ENCODE measurements at places on chromosomes 3 and 15.

- no peak for DNase-seq
These were observed 71.7 kb downstream of the TMCO5A start for GRCh38 chr15:38005953-38006808.

DNA sequence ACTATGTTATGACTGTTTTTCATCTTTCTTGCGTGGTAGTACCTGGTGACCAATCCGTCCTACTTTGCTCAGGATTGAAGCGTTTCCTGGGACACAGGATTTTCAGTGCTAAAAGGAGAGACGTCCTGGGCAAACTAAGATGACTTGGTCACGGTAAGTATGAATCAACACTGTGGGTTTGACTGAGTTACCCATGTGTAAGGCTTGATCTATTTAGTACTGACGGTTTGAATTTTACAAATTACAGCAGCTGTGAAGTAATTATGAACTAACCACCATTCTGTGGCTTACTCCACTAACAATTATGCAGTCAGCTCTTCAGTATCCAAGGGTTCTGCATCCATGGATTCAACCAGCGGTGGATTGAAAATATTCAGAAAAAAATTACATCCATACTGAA lies 172.9 kb upstream of the FEZF2 start:
- DNase-seq = no peak

DNA sequence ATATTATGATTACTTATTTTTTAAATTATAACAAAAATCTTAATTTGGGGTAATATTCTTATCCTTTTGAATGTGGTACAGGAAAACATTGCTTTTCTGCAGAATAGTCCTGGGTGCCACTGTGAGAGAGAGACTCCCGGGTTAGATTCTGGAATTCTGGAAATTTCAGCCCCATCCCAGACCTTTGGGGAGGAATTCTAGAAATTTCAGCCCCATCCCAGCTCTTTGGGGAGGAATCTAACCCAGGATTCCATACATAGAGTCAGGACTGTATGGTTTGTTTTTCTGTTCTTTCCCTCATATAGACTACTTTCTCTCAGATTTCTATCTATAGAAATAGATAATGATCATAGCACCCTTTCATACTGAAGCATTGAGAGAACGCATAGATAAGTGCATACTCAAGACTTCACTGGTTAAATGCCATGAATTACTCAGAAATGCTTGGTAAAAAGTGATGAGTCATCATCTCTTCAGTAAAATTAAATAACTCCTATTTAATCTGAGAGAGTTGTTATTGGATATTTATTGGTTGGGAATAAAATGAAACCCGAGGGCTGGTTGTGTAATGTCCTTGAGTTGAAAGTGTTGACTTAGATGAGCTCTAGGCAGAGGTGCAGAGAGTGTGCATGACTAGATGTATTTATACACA lies 8.3 kb downstream of the EIF2AK4 start:
- no peak for DNase-seq

DNA sequence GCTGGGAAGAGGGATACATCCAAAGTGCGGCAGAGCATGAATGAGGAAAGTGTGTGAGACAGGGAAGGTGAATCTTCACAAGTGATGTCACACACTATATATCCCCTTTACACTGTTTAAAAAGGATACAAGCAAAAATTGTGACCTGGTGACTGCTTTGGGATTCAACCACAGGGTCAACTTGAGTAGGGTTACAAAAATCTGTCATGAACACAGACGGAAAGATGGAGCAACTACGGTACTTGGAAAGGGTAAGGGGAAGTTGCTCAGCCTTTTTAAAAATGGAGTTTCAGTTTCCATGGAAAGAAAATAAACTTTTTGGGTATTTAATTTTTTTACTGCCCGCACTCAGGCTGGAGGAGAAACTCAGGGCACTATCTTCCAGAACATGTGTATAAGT lies 60.3 kb downstream of the B3GNT5 start:
- no peak for DNase-seq

DNA sequence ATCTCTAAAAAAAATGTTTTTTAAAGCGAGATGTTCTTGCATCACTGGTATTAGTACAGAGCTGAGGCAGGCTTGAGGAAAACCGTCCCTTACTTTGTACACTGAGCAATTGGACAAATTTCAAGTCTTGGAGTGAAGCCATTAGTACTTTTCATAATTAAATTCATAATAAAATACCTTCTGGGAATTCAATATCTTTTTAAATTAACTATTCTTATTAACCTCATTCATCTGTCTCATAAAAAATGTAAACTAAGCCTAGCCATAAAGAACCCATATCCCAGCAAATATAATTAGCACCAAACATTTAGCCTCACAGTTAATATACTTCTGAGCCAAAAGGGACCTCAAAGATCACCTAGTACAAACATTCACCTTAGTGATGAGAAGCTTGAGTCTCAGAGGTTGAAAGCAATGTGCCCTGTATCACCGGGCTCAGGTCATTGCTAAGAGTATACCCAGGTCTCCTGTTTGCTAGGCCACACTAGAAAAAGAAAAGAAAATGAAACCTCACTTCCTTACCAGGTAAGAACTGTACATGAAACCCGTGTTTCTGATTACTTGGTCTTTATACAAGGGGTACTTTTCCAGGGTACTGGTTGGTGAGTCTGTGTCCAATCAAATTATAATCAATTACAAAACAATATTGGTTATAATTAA lies 192.5 kb downstream of the ADAMTS9 start:
- DNase-seq = no peak

DNA sequence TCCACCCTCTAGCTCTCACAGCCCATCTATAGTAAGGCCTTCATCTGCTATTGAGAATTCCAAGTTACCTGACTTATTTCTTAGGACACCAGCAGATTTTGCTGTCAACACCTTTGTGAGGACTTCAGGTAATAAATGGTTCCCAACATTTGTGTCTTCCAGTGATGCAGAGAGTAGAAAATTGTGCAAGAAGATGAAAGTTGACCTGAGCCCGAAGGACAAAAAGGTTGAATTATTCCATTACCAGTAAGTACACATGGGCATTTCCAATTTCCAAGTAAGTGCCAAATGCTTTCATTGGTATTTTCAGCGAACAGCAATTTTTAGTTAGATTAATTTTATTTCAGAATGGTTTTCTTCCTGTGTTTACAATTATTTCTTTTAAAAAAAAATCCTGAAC lies 35.4 kb downstream of the PDIA5 start:
- no peak for DNase-seq

- no peak for DNase-seq
These were observed 14.2 kb upstream of the SEMA3B start for GRCh38 chr3:50254577-50255250.

Data from stimulated activated CD8-positive, alpha-beta memory T cell treated with anti-CD3 and anti-CD28 coated beads, Interleukin-7, amount 100 ng/mL, for 24 hours (primary cell).